GM12891 (cell line): ENCODE measurements at places on chromosomes 4 and X.

DNA sequence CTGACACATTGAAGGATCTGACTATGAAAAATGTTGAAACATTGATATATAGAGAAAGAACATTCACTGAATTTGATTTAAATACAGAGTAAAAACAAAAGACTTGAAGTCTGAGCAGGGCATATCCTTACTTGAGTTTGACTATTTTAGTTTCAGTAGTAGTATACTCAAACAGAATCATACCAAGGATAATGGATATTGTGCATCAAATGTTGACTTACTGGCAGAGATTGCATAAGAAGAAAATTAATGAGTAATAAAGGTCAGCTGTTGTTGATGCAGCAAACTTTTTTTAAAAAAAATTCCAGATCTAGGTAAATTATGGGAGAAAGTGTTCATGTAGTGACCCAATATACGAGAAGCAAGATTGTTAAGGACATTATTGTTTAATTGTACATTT is 94.5 kb upstream of the APOOL start:
- DNase-seq, result no peak

DNA sequence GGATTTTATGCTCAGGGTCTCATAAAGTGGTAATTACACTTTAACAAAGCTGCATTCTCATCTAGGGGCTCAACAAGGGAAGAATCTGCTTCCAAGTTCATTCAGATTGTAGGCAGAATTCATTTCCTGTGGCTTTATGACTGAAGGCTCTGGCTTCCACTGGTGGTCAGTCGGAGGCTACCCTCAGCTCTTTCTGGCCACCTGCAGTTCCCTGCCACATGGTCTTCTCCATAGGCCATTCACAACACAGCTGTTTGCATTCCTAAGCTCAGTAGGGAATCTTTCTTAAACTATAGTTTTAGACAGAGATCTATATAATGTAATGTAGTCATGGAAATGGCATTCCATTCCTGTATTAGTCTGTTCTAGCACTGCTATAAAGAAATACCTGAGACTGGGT is 973.0 kb upstream of the SLIT2 start:
- DNase-seq, result no peak

GRCh38 chr4:87057835-87058355 is 123.1 kb downstream of the AFF1 start:
- DNase-seq, result no peak

DNA sequence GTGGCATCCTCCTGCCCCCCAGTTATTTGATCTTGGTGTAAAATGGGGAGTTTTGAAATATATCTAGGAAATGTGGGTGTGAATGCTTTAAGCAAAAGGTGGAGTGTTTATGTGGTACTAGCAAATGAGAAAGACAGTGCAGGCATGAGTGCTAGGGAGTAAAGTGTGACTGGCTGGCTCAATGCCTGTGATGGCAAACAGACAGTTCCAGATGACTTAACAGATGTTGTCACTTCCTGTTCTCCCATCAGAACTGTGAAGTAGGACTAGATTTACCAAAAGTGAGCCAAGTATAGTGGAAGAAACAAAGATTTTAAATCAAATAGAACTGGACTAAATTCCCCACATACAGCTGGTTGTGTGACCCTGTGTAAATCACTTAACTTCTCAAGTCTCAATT is 8.4 kb upstream of the AMOT start:
- no peak for DNase-seq

GRCh38 chrX:149837639-149838038 is 43.3 kb upstream of the MAGEA8 start:
- no peak for DNase-seq

- DNase-seq, result no peak
Observed at GRCh38 chr4:36313301-36313700, 31.9 kb downstream of the DTHD1 start.

DNA sequence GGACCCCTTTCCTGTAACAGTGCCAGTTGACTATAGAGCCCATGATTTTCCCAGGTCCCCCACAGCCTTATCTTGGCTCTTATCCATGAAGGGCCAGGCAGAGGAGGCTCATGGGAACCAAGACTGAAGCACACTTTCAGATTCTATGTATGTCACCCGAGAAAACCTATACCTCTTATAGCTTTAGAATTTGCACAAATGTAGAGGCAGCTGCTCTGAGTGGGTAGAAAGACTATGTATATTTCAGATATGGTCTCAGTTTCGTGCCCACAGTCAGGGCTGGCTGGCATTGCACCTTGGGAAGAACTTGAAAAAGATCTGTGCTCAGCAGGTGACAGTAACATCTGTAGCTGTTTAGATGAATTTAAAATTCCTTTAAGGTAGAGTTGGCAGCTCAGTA is 8.3 kb upstream of the LNX1 start:
- DNase-seq, result no peak

GRCh38 chr4:51923343-51923742 is 80.4 kb downstream of the DCUN1D4 start:
- DNase-seq, result no peak

- DNase-seq, result no peak
Observed at GRCh38 chrX:26070882-26071281, 67.3 kb upstream of the MAGEB18 start.

- no peak for DNase-seq
Observed at GRCh38 chr4:40550948-40551462, 78.7 kb downstream of the RBM47 start.

GRCh38 chr4:152501846-152502536 is 33.9 kb downstream of the FBXW7 start:
- no peak for DNase-seq

- DNase-seq, result no peak
Observed at GRCh38 chr4:17876943-17877342, 66.2 kb downstream of the NCAPG start.

- no peak for DNase-seq
Observed at GRCh38 chr4:181659202-181659601, 584.0 kb upstream of the TENM3 start.

GRCh38 chr4:75729836-75730235 is 5.5 kb downstream of the USO1 start:
- no peak for DNase-seq

DNA sequence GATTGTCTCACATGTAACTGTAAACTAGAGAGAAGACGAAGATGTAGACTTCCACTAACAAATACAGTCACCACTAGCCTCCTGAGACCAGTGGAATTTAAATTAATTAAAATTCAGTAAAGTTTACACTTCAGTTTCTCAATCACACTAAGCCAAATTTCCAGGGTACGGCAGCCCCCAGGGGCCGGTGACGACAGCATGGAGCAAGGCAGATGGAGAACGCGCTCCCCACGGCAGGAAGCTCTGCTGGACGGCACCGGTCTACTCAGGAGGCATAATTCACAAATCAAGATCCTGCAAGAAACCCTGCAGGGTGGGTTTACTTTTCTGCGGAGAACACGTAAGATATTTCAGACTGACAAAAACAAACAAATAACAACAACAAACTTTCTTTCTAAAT is 80.7 kb downstream of the FAT1 start:
- no peak for DNase-seq

DNA sequence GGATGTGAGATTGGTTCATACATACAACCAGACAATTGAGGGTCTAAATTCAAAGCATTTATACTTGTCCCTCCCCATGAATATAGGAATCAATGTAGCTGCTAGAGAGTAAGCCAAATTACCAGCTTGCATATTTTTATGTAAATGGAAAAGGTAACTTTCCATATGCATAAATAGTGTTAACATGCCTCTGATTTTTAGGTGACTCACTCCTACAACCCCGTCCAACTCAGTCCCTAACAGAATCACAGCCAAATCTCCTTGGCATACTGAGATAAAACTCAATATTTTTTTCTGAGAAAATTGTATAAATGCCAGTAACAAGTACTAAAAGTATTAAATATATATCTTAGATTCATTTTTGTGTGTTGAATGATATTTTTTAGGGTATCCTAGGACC is 67.2 kb downstream of the INPP4B start:
- no peak for DNase-seq

DNA sequence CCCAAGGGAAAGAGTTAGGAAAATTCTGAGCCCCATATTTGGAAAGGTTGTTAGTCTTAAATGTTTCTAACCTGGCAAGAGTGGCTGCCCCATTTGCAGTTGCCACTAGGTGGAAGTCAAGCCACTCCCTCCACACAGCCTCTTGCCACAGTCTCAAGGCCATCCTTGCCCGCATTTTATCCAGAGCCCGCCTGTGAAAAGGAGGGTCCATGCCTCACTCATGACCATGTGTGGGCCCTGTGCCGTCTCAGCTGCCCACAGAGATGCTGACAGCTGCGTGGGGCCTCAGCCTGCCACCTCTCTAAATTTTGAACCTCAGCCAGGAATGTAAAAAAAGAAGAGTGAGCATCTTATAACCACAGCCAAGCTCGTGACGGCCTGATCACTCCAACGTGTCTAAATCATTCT is 201.5 kb upstream of the FAM241A start:
- peak; percentile 17 for DNase-seq

- DNase-seq, result no peak
Observed at GRCh38 chrX:33252306-33252825, 41.0 kb upstream of the DMD start.

DNA sequence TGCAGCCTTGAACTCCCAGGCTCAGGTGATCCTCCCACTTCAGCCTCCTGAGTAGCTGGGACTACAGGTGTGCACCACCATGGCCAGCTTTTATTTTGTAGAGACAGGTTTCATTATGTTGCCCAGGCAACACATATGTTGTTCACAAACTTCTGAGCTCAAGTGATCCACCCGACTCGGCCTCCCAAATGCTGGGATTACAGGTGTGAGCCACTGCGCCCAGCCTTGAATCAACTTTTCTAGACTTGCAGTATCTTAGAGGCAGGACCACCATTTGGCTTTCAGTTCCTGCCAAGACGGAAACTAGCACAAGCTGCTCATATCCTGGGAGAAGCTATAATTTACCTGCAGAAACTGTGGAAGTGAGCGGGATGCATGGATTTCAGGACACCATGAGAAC is 19.9 kb downstream of the NAT8L start:
- no peak for DNase-seq

- DNase-seq, result no peak
Observed at GRCh38 chr4:772776-773175, 53.2 kb downstream of the CPLX1 start.

- DNase-seq, result no peak
Observed at GRCh38 chr4:19194672-19195071, 1057.0 kb upstream of the SLIT2 start.

DNA sequence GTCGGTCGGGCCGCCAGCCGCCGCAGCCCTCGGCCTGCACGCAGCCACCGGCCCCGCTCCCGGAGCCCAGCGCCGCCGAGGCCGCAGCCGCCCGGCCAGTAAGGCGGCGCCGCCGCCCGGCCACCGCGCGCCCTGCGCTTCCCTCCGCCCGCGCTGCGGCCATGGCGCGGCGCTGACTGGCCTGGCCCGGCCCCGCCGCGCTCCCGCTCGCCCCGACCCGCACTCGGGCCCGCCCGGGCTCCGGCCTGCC is 213 bp downstream of the NFKB1 start:
- peak; percentile 20 for DNase-seq

DNA sequence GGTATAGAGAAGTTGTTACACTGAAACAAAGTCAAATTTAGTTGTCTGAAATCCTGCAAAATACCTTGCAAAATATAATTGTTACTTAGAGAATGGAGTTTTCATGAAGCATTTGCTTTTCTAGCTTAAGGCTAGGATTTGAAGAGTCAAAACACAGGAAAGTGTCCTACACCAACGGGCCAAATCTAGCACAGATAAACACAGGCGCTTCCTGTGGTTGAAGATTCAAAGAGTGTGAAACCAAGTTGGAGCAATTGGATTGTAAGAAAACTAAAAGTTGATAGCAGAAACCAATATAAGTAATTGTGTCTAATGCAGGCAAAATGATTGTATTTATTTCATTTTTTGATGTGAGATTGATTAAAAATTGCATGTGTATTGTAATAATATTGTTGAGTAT is 2002.5 kb upstream of the TENM3 start:
- DNase-seq, result no peak

DNA sequence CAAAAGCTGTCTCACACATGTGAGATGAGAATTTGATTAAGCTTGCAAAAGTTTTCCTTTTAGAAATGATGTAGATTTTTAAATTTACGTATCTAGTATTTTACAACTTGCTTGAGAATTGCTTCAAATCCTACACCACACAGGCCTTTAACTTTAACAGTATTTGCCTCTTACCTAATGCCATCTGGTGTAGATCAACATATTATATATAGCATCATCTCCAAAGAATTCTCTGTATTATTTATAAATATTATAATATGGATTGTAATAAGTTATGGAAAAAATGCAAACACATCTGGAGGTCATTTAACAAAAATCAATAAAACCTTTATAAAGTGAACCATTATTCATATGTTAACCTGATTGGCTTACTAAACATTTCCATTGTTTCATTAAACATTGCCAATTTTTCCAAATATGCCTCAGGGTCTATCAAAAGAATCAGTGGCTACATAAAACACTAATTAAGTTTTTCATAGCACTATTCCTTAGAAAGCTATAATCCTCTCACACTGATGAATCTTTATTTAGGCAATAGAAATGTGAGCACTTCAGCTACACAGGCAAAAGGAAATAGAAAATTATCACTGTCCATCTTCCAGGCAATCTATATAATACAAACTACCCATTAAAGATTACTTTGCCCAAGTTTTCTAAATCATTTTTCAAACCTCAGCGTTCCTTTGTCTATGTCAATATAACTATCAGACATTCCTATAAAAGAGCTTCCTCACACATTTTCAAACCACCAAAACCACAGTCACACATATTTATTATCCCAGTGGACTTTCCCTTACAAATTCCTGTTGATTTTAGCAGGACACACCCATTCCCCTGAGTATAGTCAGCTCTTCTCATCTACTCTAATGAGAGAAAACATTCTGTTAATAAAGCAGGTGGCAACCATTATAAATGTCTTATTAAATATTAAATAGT is 83.5 kb upstream of the INTU start:
- no peak for DNase-seq
